Uterus (tissue), 4 donors: ENCODE measurements at places on chromosomes 13 and 19. TPM values are rescaled to one million over a fixed set of nuclear protein-coding genes. Genes with fewer than 3 reads are reported as not detected.
A peak's percentile ranks its signal among the peaks of the same experiment; 100 is the strongest.

GRCh38 chr19:16021796-16022195 is 54.5 kb upstream of the TPM4 start:
- DNase-seq = no peak

DNA sequence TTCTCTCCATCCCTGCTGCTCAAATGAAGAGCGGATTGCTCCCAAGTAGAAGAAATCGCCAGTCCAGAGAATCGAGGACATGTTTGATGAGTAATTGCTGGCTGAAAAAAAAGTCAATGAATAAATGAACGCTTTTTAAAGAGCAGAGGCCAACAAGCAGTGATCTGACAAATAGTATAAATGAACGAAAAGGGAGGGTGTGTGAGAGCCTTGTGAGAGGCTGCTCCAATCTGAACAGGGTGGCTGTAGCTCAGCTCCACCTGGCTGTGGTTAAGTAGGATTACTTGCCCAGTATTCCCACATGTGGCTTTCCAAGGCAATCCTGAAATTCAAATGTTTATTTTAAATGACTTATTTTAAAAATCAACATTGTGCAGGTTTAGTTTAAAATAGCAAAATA is 117.1 kb downstream of the TSHZ3 start:
- no peak for DNase-seq

DNA sequence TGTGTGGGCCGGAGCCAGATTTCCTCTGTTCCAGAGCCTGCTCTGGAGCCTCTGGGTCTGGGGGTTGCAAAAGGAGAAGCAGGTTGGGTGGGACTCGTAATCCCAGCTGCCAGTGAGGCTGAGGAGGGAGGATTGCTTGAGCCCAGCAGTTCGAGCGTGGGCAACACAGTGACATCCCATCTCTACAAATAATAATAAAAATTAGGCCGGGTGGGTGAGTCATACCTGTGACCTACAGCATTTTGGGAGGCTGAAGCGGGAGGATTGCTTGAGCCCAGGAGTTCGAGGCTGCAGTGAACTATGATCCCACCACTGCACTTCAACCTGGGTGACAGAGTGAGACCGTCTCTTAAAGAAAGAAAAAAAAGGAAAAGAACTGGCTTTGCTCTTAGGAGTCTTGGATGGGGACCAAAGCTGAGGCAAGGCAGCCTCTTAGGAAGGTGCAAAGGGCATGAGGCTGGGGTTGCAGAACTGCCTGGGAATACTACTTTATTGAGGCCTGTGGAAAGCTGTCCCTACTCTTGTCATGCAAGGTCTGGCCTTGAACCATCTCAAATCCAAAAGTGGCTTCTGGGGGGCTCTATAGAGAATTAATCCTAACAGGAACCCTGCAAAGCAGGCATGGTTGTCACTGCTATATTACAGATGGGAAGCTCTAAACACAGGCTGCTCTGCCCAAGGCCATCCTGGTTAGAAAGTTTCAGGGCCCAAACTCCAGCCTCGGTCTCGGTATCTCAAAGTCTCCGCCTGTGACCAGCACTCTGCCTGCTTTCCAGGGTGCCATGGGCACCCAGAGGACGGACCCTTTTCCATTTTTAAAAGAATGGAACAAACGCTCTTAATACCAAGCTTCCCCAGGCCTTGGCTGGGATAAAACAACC is 880 bp upstream of the C19orf12 start:
- DNase-seq = no peak

GRCh38 chr13:52978989-52979388 is 49.6 kb upstream of the OLFM4 start:
- no peak for DNase-seq

The RGS9BP gene
- total RNA-seq = 0.29 TPM

GRCh38 chr19:35612559-35613321 is at the start of gene HAUS5:
Gene HAUS5 (plus strand): TSS chr19:35612735. CDS start chr19:35612795, 60 bp downstream.
- DNase-seq = peak; percentile 93
